ENCODE measurements at places on chromosomes 16 and 17.

DNA sequence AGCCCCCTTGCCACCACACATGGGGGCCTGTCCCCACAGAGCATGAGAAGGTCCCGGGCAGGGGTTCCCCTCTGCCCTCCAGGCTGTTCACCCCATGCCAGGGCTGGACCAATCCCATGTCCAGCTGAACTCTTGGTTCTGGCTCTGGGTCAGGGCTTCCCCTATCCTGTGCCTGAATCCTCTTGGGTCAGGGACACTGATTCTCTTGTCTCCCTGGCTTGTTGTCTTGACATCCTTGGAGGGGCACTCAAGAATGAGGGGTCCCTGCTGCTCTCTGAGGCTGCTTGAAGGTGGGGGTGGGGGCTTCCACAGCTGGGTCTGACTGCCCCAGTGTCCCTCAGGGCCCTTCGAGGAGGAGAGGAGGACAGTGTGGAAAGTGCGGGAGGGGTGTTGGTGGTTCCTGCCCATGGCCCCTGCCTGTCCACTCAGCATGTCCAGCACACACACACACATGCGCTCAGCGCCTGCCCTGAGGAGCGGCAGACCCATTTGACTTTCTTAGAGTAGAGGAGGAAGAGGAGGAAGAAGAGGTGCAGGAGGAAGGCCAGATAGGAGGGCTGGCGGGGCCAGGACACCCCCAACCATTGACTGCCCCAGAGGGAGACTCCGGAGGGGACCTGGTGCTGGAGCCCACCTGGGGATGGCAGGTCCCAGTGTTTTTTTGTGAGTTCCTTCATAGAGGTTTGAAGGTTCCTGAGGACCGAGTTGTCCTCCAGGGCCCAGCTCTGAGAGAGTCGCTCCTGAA is 47.0 kb downstream of the TNFRSF13B start:
- DNase-seq, result peak; percentile 11

DNA sequence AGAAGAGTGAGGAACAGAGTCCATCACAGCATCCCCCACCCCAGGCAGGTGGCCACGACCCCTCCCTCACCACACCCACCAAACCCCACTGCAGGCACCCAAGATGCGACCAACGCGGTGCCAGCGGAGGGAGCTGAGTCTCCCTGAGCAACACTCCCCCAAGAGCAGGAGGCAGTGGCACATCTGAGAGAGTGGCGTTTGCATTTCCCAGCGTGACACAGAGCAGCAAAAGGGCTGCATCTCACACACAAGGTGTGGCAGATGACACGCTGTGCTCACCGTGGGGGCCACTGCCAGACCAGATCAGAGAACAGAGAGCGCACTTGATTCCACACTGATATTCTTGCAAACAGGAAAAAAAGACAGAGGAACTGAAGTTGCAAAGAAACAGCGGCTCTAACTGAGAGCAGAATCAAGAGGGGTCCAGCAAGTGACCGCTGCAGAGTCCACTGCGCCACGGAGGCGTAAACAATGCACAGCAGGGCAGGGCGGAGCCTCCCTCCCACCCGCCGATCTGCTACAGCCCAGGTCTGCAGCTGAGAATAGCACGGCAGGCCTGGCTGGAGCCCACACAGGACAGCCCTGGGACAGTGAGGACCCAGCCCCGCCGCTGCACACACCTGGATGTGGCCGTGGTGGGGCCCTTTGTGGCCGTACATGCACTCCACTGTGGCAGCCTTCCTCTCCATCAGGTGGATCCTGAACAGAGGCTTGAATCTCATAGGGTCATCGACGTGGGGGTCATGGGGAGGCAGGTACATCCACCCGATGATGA is 26.0 kb upstream of the C16orf95 start:
- no peak for DNase-seq

- no peak for DNase-seq
Measured at GRCh38 chr16:63816276-63816675, 1305.6 kb downstream of the CDH11 start.

DNA sequence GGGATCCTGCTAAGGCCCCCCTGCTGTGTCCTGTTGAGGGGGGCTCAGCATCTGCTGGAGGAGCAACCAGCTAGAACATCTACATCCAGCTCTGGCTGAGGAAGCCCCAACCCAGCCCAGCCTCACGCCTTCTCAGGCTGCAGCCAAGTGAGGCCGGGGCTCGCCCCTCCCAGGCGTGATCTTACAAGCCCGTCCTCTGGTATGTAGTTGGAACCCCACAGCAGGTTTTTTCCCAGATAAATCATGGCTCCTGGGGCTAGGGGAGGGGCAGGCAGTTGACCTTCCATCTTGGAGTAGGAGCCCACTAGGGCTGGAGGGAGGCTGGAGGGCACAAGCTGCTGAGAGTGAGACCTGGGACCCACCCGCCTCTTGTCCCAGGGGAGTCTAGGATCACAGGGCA is 4.7 kb downstream of the FAM83G start:
- DNase-seq, result no peak

GRCh38 chr16:17168181-17168580 is 302.6 kb downstream of the XYLT1 start:
- DNase-seq, result no peak

DNA sequence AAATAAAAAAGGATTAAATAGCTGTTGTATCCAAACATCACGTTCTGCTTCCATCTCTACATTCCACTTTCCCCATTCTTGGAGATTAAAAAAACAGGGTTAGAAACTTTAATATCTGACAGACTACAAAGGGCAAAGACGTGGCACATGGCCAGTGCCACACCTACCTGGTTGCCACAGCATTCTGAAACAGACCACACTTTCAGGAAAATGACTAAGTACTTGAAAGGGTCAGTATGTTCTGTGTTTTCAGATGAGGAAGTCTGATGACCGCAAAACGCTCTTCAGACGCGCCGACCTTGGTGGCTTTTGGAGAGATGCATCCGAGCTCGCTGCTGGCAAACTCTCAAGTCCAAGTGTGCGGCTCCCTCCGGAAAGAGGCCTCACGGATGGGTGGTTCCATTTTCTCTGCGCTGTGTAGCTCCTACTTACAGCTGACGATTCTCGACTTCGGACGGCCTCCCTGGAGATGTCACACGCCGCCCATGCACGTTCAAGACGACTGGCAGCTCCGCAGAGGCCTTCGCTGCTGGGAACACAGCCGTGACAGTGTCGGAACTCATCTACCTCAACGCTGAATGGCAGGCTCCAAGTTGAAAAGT is 15.5 kb downstream of the MAP1LC3B start:
- DNase-seq, result no peak

DNA sequence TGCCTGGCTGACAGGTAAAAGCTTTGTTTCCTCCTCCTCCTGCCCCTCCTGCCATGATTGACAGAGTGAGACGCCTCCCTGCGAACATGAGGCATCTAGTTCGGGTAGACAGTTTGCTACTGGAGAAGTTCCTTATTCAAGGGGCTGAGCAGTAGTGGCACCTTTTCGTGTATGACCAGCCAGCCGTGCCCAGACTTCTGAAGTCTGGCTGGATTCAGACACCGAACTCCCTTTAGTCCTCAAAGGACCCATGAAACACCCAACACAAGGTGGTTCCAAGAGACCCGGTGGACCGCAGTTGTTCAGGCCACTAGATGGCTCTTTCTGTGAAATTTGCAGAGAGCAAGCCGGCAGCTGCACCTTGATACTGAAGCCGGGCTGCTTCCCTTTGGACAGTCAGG is 192.8 kb downstream of the XYLT1 start:
- DNase-seq, result no peak

- no peak for DNase-seq
Measured at GRCh38 chr17:42438600-42439567, 15.8 kb upstream of the CAVIN1 start.

DNA sequence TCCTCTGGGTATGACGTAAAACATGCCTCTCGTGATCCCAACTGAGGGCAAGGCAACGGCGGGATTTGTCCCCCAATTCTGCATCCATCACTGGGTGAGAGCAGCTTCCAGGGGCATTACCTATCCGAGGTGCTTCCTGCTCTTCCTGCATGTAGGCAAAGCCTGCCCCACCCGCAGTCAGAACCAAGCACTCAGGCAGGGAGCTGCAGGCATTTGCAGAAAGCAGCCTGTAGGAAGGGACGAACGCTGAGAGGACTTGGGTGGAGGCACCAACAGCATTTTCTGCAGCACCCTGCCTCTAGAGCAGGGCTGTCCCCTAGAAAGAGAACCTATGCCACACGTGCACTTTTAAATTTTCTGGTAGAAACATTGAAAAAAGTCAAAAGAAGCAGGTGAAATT is 5.5 kb downstream of the BCO1 start:
- no peak for DNase-seq

DNA sequence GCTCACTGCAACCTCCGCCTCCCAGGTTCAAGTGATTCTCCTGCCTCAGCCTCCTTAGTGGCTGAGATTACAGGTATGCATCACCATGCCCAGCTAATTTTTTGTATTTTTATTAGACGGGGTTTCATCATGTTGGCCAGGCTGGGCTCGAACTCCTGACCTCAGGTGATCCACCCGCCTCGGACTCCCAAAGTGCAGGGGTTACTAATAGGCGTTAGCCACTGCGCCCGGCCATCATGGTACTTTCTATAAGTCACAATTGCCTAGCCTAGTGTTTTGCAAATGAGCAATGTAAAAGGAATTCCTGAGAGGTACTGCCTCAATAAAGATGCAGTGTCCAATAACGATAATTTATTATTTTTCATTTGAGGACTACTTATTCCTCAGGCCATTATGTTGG is 13.9 kb upstream of the PSMC3IP start:
- no peak for DNase-seq

DNA sequence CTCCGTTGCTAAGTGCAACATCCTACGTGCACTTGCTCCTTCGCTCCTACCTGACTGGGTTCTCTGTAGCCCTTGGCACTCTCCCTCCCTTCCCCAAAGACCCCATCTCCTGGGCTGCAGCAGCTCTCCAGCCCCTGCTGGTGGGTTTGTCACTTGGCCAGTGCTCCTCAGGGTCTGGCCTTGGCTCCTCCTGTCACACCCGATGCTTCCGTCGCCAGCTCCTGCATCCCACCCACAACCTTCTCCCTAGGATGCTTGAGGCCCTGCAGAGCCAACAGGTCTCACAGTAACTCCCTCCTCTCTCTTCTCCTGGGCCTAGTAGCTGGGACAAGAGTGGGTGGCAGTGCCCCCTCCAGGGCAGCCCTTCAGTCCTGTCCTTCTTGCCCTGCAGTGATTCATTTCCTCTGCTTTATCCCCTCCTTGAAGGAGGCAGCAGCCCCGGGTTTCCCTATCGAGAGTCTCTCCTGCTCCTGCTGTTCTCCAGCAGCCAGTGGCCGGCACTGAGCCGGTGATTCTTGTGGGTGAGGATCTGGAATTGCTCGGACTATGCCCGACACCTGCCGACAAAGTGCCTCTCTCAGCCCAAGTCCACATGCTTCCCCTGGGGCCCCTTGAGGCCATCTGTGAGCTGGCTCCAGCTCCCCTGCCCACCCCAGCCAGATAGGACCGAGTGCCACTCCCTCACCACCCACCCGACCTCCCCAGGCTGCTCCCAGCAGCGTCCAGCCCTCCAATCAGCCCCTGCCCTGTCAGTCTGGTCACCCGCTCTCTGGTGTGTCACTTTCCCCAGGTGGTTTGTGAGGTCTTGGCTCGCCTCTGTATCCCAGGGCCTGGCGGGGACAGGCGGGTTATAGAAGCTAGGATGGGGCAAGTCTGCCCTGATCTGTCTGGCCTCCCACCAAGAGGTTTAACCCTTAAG is 3.8 kb downstream of the LITAFD start:
- no peak for DNase-seq

GRCh38 chr17:81035521-81036196 is 708 bp downstream of the BAIAP2 start:
- DNase-seq, result peak; percentile 64

DNA sequence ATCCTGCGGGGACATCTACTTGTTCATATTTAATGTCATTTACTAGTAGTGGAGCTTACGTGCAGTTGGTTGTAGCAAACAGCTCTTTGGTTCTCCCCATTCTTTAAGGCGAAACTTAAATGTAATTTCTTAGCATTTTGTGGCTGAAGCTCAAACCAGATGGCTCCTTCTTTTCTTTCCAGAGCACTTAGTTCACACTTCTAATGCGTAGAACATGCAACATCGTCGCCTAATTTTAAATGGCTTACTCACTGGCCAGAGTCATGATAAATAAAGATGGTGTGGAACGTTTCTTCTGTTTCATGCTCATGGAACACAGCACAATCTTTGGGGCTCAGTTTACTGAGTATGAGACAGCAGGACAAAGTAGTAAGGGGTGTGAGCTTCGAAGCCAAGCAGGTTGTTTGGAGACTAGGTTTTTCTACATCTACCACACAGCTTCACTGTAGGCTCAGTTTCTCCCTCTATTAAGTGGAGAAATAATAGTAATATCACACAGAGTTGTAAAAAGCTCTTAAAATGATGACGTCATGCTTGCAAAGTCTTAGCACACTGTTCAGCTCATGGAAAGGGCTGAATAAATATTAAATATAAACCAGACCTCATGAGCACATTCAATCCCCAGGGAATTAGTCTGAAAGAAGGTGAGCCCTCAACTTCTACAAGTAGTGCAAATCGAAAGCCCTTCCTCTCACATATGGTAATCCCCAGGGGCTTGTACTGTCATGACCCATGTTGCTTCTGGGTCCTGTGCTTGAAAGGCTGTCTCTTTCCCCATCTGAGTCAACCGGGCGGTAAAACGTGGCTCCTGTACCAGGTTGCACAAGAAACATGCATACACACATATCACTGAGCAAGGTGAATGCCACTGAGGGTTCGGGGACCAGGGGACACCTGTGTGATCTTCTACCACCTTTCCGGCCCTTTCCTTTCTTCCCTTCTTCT is 384.3 kb downstream of the CDH13 start:
- no peak for DNase-seq

DNA sequence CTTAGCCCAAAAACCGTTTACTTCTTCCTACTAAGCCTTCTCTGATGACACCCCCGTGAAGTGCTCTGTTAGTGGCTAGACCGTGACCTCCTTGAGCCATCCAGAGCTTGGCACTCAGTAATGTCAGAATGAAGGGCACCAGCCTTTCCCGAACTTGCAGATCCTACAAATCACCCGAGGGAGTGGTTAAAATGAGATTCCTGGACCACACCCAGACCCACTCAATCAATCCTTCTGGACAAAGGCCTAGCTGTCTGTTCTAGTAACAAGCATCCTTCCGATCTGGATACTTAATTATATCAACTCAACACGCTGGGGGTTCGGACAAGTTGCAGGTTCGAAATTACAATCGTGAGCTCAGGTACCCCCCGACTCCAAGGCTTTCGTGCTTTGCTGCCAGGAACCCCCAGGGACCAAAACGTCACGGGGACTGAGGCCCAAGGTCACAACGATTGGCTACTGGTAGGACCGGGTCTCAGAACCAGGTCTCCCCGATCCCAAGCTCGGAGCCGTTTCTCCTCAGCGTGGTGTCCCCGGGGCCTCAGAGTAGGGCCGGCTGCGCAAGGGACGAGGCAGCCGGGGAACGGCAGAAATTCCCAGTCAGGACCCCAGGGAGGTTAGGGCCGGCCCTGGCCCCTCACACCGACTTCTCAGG is 527 bp downstream of the CIAPIN1 start:
- no peak for DNase-seq

Measured in right forelimb (tissue), 1 donor.